ENCODE measurements at places on chromosomes 2 and 18.
A peak's percentile ranks its signal among the peaks of the same experiment; 100 is the strongest.

DNA sequence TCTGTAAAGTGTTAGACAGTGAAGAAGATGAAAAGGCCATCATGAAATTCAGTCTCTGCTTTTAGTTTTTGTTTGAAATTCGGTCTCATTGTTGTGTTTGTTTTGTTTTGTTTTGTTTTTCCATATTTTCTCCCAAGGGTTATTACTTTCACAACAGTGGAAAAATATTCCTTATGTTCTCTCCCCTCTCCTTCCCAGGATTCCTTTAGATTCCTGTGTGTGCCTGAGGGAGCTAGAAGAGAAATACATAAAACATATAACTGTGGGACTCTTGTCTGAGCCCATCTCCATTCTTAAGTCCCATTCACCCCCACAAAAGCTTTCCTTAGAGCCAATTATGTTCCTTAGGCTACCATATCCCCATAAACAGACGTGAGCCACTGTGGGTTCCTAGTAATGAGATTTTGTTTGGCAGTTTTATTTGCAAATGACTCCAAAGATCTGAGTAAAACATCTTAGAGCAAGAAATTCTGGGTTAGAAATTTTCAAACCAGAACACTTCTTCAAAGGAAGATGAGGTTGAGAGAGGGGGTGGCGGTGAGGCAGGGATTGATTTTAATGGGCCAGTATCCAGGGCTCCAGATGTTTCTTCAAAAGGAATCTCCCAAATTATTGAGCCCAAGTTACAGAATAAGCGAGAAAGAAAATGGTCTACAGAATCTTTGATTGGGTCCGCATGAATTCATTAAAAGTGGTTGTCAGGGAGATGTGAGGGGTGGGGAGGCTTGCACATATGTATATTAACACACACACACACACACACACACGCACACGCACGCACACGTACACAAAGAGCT is 157.8 kb upstream of the TNP1 start:
- no peak for DNase-seq

GRCh38 chr2:235041918-235042575 is 90.2 kb downstream of the SH3BP4 start:
- DNase-seq, result no peak

GRCh38 chr2:11397513-11397912 is 53.1 kb upstream of the ROCK2 start:
- DNase-seq, result no peak

DNA sequence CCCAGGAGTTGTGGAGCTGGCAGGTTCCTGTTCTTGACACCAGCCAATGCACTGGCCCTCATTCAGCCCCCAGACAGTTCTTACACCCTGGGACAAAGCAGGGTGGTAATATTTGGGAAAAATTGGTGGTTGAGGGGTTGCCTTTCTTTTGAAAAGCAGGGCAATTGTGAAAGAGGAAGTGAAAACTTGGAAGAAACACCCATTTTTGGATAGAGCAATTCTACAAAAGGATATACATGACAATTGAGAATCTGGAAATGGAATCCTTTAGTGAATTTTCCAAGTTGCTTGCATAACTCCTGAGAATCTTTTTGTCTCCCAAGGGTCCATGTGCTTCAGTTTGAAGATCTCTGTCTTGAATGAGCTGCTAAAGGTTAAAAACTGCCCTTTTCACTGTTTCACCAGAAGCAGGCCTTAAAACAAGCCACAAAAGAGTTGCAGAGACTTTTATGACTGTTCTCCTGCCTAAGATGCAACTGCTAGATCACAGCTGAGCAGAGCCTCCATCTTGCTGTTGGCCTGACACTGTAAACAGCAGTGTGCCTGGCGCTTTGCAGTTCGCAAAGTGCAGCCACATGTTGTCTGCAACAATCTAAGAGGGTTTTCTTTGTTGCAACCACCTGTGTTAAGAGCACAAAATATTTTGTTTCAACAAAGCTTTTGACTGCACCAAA is 11.8 kb downstream of the COL4A4 start:
- no peak for DNase-seq

- no peak for DNase-seq
Measured at GRCh38 chr18:22643731-22644130, 226.0 kb upstream of the CTAGE1 start.

GRCh38 chr2:25266399-25266798 is 75.3 kb downstream of the DNMT3A start:
- DNase-seq, result no peak

- no peak for DNase-seq
Measured at GRCh38 chr2:240196716-240197461, 56.4 kb upstream of the OTOS start.

- DNase-seq, result no peak
Measured at GRCh38 chr2:8609357-8609811, 72.5 kb upstream of the ID2 start.

GRCh38 chr2:181673173-181673572 is 7.1 kb downstream of the NEUROD1 start:
- no peak for DNase-seq

GRCh38 chr18:6871566-6871965 is 142.1 kb downstream of the ARHGAP28 start:
- DNase-seq, result no peak

- DNase-seq, result no peak
Measured at GRCh38 chr2:227570615-227571014, 28.1 kb upstream of the SCYGR2 start.

- DNase-seq, result no peak
Measured at GRCh38 chr2:127175751-127176354, 44.2 kb downstream of the CYP27C1 start.

- DNase-seq, result no peak
Measured at GRCh38 chr2:44562737-44563136, 201.0 kb downstream of the CAMKMT start.

GRCh38 chr2:170098626-170099312 is 79.2 kb upstream of the MYO3B start:
- no peak for DNase-seq

- no peak for DNase-seq
Measured at GRCh38 chr2:166485558-166486178, 8.4 kb downstream of the SCN7A start.

DNA sequence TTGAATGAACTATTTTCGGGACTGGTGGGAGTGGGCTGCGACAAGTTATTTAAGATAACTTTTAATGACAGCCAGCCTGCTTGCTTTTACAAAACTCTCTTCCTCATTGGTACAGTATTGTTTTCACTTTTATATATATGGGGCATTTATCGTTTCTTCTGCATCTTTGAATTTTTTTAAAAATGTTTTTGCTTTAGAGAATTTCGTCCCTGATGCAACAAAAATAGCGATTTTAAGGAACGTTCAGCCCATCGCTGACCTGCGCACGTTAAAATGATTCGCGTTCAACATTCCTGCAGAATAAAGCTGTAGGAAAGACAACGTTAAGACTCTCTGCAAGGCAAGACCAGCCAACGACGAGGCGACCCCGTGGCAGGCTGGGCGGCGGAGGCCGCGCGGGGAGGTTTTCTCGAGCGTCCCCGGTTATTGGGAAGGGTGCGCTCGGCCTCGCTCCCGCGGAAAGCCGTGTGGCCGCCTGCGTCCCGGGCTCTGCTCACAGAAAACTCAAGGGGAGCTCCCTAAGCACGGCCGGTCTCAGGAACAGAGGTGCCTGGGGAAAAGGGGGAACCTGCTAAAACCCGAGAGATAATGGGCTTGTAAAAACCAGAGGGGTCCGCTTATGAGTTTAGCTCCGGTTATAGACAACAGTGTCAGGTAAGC is 3.0 kb downstream of the PAX8 start:
- no peak for DNase-seq

GRCh38 chr2:72924353-72925240 is 7.3 kb downstream of the EMX1 start:
- no peak for DNase-seq

- no peak for DNase-seq
Measured at GRCh38 chr18:2569338-2570207, 1.7 kb downstream of the METTL4 start.

GRCh38 chr2:219218217-219218731 is 484 bp downstream of the ABCB6 start:
- DNase-seq, result peak; percentile 48

DNA sequence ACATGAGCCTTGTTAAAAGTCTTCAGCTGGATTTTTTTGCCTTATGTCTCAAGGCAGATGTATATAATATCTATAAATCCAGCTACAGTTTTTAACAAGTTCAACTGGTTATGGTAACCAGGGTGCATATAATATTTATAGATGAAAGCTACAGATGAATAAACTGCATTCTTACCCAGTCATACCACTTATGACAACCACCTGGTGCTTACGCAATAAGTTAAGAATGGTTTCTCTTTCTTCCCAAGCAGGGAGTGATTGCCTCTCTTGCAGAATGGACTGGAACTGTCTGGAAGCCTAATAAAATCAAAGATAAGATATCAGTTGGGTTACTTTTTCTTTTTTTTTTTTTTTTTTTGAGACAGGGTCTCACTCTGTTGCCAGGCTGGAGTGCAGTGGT is 19.6 kb downstream of the DHX57 start:
- DNase-seq, result no peak

DNA sequence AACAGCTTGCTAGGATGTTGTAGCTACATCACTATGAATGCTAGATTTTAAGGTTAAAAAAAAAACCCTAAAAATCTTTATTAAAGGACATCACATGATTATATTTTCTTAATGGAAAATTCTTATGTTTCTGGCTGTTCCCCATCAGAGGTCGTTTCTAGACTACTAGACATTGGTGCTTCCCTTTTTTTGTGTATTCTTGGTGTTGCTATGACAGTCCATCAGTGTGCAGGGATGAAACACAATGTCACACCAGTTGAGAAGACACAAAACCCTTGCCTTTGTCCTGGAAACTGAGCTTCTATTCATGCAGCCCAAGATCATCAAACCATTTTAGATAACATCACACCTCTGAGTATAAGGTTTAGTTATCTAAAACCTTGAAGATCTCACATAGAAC is 19.9 kb upstream of the TMEM131 start:
- DNase-seq, result no peak

- DNase-seq, result no peak
Measured at GRCh38 chr2:215507136-215507535, 71.3 kb upstream of the FN1 start.

- DNase-seq, result no peak
Measured at GRCh38 chr18:25795213-25795612, 295.2 kb downstream of the SS18 start.

GRCh38 chr2:47277187-47277586 is 122.1 kb upstream of the STPG4 start:
- DNase-seq, result no peak

DNA sequence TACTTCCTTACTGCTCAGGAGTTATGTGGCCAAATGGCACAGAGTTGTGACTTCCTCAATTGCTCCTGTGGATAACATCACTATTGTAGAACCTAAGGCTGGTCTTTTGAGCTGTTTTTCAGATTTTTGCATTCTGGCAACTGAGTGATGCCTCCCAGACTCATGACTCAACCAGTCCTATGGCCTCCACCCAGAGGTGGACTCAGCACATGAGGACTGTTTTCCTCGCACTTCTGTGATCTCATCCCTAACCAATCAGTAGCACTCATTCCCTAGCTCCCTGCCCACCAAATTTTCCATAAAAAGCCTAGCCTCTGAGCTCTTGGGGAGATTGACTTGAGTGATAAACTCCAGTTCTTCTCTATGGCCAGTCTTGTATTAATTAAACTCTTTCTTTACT is 407.9 kb upstream of the TNP1 start:
- no peak for DNase-seq

- DNase-seq, result no peak
Measured at GRCh38 chr2:177694348-177694747, 301.8 kb downstream of the AGPS start.

Measured in NCI-H460 (cell line).